Coronary artery (tissue), 2 donors: ENCODE measurements at places on chromosomes 5 and 9.

DNA sequence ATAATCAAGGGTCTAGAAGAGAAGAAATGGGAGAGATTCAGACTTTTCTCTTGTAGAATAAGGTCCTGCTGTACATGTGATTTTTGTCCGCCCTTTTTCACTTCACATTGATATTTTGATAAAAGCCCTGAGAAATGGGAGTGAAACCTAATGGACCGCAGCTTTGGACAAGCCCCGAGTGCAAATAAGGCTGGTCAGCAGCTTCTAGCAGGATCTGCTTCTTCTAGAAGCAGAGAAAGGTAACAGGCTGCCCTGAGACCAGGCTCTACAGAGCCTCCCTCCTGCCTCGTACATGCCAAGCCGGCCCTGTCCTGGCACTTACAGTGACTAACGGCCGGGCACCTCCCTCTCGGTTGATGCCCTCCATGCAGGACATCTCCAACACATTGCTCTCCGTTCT, 33.4 kb downstream of the ACER2 start:
- no peak for DNase-seq

DNA sequence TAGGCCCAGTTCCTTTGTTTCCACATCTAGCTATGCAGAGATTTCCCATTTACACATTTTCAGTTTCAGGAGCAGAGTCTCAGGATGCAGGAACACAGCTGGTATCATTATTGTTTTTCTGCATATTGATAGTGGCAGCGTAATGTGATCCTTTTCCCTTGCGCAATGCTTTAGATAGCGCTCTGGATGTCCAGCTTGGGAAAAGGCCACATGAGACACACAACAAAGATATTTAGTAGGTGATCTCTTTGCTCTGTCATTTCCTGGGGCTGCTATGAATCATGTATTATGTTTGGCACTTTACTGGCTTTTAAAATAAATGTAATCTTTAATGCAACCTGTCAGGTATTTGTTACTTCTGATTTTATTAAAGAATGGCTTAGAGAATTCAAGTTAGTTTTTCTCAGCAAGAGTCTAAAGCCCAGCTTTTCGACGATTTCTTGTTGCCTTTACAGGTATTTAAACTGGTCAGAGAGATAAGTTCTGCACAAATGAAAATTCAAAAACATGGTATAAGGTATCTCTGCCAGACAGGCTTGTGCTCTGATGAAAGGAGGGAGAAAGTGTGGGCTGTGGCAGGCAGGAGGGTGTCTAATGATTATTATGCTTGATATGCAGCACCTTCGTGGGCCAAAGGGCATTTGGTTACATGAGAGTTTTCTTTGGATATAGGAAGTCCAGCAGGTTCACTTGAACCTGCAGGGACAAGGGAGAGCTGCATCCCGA, 42.2 kb downstream of the PTTG1 start:
- no peak for DNase-seq

DNA sequence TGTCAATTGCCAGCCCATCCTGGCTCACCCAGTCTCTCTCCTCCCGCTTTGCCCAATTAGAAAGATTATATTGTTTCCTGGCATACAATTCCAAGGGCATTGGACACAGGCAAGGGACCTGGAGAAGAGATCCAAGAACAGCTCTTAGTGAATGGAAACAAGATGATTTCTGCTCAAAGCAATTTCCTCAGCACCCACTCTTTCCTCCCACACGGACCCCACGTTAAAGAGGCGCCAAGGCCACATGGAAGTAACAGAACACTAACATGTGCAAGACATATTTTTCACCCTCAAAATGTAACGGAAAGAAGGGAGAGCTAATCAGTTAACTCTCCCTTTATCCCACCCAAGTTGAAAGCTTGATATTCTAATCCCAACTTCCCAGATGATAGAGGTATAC, 111.2 kb downstream of the LHFPL2 start:
- no peak for DNase-seq

DNA sequence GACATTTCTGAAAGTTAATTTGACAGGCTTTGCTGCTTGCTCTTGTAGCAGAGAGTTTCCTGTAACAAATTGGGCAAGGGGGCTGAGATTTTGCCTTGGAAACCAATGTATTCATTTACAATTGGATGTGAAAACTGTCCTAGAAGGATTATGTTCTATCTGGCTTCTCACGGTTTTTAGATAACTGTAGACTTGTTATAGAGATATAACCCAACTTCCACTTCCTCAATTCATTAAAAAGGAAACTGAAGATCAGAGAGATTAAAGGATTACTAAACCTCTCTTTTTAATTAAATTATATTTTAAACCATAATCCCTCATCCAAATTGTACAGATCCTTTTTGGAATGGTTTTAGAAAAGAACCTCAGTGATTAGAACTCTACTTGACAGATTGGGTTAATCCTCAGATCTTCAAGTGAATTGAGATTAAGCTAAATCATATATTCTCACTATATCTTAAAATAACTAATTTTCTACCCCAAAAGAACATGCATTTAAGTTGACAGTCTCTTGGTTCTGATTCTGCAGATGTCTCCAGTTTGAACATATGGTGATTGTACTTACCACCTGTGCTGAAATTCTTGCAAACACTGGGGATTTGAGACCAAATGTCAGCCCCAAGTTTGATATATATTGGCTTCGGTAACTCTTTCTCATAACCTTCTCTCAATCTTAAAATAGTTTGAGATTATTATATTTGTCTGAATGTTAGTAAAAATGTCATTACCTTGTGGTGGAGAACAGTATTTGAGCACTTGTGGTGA, 130.1 kb upstream of the C9orf72 start:
- no peak for DNase-seq

DNA sequence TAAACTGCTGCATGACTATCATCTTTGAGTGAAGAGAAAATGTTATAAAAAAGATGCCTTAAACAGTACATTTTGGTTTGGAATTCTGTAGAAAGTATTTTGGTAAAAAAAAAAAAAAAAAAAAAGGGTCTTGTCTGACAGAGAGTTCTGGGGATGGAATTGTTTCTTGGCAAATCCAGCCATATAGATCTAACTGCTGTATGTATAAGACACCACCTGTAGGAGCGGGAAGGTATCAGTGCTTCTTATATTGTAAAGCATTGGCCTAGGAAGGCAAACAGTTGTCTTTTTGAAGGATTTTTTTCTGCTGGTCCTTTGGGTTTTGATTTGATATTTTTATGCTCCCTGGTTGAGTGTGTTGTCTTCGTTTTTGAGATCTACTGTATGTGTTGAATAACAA, 2.8 kb downstream of the PURA start:
- DNase-seq = no peak

DNA sequence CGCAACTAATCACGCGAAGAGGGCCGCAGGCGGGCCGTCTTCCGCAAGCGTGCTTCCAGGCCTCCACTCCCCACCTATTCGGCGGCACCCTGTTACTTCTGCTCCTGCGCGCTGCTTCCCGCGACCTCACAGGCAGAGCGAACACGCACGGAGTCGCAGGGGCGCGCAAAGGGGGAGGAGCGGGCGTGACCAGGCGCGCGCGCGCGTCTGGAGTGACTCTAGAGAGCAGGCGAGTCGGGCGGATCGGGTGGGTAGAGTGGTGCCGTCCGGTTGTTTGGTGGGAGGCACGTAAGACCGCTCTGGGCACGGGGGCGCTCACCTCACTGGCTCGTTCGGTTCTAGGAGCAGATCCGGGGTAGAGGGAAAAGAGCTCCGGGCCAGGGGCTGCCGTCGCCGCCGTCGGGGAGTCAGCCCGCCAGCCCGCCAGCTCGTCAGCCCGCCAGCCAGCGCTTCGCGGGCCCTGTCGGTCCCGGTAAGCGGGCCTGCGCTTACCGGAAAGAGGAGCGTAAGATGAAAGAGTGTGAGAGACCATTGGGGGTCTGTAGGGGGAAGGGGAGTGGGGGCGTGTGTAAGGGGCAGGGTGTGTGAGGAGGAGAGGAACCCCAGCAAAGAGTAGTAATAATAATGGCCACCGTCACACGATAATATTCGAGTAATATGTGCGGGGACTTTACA, at the start of gene CNOT8:
Gene CNOT8 (plus strand): TSS at position 331 of the 675 bp plus-strand sequence. CDS start 4,652 bp downstream, outside the sequence.
- peak; percentile 98 for DNase-seq

DNA sequence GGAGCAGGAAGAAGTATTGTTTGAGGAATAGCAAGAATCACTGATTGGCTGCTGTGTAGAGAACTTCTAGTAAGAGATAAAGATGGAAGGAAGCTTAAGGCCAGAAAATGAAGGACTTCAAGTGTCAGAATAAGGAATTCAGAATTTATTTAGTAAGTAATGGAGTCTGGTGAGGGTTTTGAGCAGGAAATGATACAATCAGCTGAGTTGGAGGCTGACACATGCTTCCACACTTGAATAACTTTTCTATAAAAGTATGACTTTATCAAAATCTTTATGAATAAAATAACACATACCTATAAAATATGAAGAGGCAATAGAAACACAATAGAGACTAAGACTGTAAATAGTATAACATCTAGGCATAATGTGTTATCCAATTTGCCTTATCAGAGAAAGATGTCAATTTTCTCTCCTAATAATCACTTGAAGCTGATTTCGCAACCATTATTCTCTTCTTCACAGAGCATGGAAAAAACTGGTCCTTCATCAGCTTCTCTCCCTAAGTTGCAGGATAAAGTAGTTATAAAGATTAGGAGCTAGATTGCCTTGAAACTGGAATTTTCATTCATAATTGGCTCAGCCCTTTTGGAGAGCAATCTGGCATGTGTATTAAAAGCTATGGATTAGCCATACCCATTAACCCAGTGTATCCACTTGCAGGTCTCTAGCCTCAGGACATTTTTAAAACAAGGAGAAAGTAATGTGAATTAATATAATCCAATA, 143.4 kb downstream of the ZNF608 start:
- no peak for DNase-seq

DNA sequence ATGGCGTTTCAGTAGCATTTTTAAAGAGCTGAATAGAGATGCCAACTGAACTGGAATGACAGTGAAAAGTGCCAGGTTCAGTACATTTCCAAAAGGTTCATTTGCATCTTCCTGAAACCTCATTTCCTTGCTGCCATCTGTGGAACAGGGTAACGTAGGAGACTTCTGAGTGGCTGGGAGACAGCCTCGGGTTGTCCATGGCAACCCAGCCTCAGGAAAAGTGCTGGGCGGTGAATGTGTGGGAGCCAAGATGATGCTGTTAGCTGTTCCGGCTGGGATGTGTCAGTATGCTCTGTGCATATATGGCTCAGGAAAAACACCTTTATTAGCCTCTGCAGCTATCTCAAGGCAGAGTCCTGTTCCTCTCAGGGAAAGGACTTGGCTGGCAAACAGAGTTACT, 87.5 kb downstream of the KLHL3 start:
- DNase-seq = no peak

GRCh38 chr9:94951324-94952135, 225.0 kb downstream of the AOPEP start:
- DNase-seq = no peak

DNA sequence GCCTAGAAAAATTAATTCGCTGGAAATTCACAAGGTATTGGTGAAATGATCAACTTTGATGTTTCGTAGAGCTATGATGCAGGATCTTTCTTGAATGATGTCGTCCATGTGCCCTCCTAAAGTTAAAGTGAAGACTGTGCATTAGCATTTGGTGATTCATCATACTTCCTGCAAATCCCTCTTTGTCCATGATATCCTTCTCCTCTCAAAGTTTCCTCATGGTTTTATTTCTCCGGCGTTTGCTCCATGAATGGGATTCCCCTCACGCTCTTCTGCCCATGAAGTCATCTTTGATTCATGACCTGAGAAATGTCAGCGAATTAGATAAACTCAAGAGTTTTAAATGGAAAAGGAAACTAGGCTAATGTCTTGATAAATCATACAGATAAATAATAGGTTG, 372.7 kb downstream of the PSAT1 start:
- no peak for DNase-seq

GRCh38 chr5:148474025-148474511, 90.3 kb downstream of the FBXO38 start:
- peak; percentile 90 for DNase-seq

DNA sequence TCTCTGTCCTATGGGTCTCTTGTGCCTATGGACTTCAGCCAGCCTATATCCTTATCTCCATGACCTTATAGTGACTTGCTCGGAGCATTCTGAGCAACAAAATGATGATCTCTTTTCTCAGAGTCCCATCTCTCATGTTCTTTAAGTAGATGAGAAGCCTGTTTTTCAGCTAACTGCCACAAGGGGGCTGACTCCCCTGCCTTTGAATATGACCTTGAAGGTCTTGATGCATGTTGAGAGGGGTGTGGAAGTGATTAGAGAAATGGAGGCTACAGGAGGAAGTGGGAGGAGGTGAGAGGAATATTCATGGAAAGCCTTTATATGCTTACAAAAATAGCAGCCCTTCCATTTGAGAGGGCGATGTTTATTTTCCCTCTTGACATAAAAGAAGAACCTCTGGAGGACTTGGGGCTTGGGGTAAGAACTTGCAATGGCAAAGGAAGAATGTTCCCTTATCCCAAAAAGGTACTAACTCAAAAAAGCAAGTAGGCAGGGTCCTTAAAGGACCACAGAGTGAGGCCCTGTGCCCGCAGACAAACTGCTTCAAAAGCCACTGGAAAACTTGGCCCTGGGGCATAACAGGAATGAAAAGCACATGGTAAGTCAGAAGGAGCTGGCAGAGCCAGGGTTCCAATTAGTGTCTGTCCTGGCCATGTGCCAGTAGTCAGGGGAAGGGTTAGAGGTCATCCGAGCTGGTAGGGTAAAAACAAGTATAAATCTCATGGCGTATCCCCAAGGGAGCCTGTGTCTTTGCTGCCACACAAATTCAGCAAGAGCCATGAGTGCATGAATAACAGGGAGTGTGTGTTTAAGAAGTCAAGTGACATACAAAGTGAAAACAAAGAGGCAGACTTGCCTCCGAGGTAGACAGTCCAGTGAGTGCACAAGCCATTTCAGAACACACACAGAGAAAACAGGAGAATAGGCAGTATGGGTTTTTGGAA, 39.1 kb downstream of the FGD3 start:
- DNase-seq = no peak

GRCh38 chr9:81685763-81686613, 3.4 kb downstream of the TLE1 start:
- no peak for DNase-seq

- no peak for DNase-seq
Observed at GRCh38 chr9:120737416-120738165, 23.3 kb upstream of the MEGF9 start.

DNA sequence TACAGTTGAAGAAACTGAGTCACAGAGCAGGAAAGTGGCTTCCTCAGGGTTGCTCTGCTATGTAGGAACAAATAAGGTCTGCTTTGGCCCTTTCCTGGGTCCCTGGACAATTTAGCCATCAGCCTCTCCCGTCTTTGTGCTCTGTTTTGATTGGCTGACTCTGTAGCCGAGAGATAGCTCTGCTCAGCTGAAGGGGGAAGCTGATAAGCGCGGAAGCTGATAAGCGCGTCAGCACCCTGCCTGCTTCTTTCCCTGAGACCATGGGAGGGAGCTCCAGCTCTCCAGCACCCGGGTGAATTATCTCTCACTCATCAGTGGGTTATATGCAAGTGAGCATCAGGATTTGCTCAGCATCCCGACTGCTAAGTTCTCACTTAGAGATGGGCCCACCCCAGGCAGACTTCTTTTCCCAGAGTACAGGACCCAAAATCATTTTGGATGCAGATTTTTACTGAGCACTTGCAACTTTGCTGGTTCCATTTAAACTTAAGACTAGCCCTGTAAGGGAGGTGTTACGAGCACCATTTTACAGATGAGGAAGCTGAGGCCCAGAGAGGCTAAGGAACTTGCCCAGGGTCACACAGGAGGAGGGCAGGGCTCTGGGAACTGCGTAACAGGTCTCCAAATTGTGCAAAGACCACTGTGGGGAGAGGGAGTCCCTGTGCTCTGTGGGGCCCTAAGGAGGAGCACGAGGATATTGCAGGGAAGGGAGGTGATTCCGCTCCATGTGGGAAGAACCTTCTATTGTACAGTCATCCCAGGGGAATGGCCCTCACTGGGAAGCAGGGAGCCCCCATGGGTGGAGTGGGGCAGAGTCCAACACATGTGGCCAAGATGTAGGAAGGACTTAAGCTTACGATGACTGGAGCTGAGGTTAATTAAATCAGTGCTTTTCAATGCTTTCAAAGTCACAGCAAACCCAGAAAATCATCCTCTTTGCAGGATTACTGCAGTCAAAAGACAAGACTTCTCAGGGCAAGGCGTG, 83.7 kb upstream of the ORM1 start:
- no peak for DNase-seq
